Astrocyte of the cerebellum (primary cell): ENCODE measurements at places on chromosomes 7 and 10.

- DNase-seq: no peak
Measured at GRCh38 chr10:71522442-71523144, 125.9 kb downstream of the CDH23 start.

DNA sequence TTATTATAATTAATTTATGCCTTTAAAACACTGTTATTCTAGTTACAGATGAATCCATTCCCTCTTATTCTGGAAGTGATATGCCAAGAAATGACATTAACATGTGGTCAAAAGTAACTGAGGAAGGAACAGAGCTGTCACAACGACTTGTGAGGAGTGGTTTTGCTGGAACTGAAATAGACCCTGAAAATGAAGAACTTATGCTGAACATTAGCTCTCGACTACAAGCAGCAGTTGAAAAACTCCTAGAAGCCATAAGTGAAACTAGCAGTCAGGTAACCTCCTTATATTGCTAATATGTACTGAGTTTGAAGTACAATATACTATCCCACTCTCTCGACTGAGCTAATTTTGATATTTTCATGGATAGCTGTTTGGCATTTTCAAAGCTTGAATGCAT is 81.6 kb downstream of the CYP51A1 start:
- DNase-seq: no peak

DNA sequence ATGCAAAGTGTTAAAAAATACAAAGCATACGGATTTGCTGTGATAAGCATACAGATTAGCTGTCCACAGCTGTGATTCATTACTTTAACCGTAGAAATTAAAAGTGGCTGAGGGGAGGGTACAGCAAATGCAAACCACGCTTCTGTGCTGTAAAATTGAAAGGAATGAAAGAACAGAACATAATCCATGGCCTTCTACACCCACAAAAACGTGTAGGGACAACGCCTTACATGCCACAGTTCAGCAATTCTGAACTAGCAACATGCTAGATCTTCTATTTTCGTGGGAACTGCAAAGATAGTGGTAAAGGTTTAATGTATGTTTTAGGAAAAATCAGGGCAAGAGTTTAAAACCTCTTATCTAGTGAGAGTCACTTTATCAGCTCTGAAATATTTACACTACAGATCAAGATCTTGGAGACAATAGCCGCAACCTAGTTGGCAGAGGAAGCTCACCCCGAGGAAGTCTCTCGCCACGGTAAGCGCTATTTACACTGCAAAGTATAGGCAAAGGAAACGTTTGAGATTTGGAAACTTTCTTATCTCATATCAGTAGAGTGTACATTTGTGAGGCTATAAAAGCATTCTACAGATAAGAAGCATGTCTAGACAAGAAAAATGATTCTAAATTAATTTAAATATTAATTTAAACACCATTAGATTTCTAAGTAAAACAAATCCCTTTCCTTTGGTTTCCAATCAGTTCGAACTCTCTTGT is 193.6 kb downstream of the MLLT10 start:
- DNase-seq: no peak

GRCh38 chr7:74502216-74502891 is 48.6 kb downstream of the GTF2IRD1 start:
- DNase-seq: peak; percentile 36

GRCh38 chr7:33952824-33953223 is 47.5 kb downstream of the BMPER start:
- no peak for DNase-seq

- no peak for DNase-seq
Measured at GRCh38 chr10:6520138-6520537, 59.9 kb downstream of the PRKCQ start.

DNA sequence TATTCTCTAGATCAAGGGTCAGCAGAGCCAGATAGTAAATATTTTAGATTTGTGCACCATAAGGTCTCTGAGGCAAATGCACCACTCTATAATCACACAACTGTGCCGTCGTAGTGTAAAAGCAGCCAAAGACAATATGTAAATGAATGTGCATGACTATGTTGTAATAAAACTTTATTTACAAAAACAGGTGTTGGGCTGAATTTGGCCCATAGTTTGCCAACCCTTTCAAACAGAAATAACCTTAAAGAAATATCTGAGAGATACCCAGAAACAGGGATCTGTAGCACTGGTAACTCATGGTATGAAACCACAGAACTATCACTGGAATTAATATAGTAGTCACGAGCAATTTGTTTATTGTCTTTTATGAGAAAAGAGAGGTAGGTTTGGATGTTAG is 86.0 kb downstream of the ARID5B start:
- DNase-seq: no peak

DNA sequence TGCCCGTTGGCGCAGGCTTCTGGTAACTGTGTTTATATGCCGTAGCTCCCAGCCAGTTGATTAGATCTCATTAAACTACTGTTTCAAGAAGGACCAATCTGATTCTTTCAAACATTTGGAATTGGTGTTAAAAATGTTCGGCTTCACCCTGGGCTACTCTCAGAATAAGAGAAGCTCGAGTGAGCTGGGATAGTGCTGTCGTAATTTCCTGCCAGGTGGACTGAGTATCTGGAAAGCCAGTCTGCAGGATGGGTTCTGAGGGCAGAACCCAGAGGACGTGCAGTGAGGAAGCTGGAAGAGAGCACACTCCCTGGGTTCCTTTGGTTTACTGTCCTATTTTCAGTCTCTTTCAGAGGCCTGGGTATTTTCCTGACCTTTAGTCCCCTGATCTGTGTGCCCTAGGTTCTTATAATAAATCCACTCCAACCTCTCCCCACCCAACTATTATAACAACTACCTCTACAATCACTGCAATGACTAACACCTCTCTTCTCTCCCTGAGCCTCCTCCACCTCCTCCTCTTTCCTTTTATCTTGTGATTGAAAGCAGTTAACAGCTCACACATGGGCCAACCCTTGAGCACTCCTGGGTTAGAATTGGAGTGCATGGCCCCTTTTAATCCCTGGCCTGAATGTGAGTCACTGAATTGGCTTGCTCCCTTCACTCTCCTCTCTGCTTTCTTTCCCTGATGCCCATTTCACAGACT is 63.0 kb downstream of the AOAH start:
- DNase-seq: no peak

- DNase-seq: no peak
Measured at GRCh38 chr10:132515811-132516726, 21.5 kb upstream of the INPP5A start.

DNA sequence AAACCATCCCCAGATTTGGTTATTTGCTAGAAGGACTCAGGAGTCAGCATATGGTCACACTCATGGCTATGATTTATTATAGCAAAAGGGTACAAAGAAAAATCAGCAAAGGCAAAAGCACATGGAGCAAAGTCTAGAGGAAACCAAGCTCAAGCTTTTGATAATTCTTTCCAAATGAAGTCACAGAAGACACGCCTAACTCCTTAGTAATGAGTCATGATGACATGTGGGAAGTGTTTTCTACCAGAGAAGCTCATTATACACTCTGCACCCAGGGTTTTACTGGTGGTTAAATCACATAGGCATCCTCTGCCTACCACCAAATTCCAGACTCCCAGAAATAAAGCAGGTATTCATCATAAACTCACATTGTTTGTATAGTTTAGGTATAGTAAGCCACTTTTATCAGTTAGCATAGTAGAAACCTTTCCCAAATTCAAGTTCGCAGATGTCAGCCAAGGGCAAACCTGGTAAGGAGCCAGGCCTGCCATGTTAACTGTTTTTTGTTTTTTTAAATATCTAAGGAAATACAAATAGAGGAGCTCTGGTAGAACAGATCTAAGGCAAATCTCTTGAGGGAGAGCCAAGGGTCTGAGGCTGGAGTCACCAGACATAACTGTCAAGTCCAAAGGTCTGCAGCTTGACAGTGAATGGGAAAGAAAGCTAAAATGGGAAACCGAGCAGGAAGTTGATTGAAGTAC is 15.4 kb upstream of the HIBADH start:
- DNase-seq: peak; percentile 87

- DNase-seq: no peak
Measured at GRCh38 chr10:67050415-67050814, 124.6 kb downstream of the LRRTM3 start.

DNA sequence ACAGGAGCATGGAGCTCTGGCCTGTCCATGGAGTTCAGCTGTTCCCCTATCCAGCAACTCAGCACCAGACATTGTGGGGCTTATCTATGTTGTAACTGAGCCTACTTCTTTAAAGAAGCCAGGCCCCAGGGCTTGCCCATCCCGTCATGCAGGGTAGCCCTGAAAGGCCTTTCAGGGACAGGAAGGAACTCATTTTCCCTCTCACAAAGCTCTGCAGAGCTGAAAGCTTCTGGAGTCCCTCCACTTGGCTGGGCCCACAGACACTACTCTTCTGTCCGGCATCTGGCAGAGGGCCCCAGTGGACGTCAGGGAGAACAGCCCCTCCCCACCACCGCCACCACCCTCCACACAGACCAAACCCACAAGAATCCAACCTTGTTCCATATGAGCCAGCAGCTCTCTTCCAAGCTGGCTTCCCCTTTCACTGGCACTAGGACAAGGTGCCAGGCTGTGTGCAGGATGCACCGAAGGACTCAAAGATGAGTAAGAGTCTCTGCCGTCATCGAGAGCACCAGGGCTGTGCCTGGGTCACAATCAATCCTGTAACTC is 33.1 kb downstream of the DENND2A start:
- DNase-seq: peak; percentile 87

GRCh38 chr10:98110356-98110755 is 24.1 kb upstream of the R3HCC1L start:
- DNase-seq: no peak
